Fibroblast of skin of right biceps (primary cell): ENCODE measurements at places on chromosomes 5 and 9.

GRCh38 chr9:124221676-124222075 lies 36.1 kb upstream of the NEK6 start:
- no peak for DNase-seq

DNA sequence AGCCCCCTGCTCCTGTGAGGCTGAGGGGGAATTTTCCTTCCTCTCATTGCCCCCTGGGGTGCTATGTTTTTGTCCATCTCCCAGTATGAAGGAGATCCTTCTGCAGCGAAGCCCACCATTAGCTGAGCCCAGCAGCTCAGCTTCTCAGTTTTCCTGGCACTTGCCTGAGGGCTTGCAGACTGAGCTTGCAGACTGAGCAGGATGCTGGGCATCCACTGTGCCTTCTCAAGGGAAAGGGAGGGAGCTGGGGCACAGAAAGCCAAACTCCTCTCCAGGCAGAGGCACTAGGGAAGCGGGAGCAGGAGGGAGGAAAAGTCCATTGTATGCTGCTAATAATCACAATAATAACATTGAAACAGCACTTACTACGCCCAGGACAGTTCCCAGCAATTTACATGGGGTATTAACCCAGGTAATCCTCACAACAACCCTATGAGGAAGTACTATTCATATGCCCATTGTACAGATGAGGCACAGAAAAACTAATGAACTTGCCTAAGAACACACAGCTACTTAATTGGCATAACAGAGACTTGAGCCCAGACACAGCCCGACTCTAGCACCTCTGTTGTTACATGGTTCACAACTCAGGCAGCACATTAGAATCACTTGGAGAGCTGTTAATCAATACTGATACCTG lies 86.9 kb upstream of the SSBP2 start:
- DNase-seq: no peak

- DNase-seq: peak; percentile 29
Observed at GRCh38 chr9:99366621-99367020, 144.5 kb downstream of the SEC61B start.

DNA sequence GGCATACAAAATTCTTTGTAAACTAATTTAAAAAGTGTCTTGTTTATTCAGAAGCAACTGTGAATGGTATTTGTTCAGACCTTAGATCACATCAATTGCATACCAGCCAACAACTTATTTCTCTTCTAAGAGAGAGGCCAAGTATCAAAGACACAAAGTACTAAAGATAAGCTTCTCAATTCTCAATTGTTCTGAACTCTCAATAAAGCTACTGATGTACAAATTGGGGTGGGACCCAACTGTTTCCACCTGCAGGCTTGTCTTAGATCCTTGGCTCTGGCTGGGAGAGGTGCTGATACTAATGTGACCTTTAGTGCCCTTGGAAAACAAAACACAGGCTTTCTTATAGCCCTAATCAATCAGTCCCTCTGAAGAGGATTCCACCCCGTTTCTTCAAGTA lies 22.1 kb downstream of the XRCC4 start:
- DNase-seq: no peak

DNA sequence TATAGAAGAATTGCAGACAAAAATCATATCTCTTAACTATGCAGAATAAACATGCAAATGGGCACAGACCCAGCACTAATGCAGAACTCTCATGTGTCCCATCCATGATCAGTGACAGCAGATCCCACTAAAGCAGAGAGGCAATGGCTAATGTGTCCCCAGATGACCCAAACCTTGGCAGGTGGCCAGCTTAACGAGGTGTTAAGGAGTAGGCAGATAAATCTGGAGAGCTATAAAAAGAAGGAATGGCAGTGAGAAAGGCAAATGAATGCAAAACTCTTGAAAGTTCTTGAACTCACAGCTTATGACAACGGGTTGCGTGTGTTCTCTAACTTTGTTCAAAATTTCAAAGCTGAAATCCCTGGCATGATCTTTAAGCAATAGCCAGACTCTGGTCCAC lies 265.4 kb downstream of the RASEF start:
- peak; percentile 0 for DNase-seq

GRCh38 chr5:124276166-124276565 lies 470.3 kb downstream of the ZNF608 start:
- no peak for DNase-seq

GRCh38 chr5:32123889-32124676 lies 50.0 kb downstream of the GOLPH3 start:
- DNase-seq: no peak

DNA sequence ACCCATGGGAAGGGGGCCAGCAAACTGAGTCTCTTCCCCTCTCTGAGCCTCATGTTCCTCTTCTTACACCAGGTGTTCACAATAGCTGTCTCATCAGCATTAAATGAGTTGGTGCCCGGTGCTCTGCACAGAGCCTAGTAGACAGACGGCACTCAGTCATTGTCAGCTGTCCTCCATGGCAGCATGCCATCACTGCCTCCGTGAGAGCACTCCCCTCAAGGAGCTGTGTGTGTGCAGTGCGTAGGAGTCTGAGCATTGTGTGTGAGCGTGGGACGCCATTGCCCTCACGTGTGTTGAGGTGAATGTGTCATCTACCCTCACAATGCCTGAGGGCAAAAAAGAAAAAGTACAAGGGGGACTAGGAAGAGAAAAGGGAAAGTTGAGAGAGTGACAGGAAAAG lies 536.5 kb downstream of the CDK5RAP2 start:
- DNase-seq: no peak

DNA sequence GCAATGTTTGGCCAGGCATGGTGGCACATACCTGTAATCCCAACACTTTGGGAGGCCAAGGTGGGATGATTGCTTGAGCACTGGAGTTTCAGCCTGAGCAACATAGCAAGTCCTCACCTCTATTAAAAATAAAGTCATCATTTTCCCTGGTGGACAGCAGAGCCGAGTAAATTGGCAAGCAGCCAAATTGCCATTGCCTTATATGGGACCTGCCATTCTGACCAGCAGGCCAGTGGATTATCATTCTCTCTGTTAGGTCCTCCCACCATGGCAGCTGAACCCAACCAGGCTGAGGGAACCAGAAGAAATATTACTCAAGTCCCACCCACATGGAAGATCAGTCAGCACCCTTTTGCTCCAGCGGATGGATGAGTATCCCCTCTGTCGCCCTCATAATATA lies 1829.9 kb downstream of the EFNA5 start:
- no peak for DNase-seq

GRCh38 chr5:6525910-6526309 lies 77.3 kb downstream of the UBE2QL1 start:
- peak; percentile 12 for DNase-seq

DNA sequence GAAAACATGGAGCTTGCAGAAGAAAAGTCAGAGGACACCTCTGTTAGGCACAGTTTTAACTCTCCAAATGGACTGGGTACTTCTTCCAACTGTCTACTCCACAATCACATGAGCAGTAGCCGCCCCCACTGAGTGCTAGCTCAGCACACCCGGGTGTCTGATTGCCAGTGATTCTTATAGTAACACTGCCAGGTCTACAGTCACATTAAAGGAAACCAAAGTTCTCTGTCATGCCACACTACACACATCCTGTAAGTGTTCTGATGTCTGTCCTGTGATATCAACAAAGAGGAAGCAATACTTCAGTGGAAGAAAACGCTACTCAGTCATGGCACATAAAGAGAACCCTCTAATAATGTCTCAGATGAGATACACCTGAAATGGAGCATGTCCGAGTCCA lies at the start of gene HAVCR2:
TSS of gene HAVCR2 (minus strand) at position 69 of the 400 bp plus-strand sequence. CDS start at position 8, 61 bp downstream.
- no peak for DNase-seq

DNA sequence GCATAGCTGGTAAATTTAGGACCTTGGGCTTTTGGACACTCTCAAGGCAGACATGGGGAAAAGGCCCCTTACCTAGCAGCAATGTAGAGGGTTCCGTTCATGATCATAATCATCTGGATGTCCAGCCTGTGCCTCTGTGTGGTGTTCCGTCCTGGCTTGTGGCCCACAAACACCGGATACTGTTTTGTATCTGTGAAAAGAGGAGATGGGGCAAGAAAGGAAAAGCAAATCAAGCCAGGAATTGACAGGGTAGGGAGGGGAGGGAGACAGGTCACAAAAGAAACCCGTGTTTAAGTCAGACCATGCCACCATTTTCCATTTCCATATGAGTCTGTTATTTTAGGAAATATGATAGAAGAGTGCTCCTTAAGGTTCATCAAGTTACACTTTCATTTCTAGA lies 72.5 kb downstream of the SEMA6A start:
- DNase-seq: no peak

DNA sequence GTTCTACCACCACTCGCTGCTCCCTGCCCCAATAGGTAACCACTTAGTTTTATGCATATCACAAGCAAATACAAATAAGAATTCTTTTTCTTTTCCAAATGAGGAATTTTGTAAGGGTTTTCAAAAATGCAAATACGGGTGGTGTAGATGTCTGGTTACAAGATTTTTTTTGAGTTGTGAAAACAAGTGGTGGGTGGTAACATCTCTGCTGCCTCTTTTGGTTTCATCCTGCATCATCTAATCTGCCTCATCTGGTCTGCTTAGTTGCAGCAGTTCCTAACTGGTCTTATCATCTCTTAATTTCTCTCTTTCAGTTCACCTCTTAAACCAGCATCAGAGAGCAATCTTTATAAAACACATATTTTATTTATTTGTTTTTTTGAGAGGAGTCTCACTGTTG lies 5.3 kb downstream of the NFX1 start:
- no peak for DNase-seq

DNA sequence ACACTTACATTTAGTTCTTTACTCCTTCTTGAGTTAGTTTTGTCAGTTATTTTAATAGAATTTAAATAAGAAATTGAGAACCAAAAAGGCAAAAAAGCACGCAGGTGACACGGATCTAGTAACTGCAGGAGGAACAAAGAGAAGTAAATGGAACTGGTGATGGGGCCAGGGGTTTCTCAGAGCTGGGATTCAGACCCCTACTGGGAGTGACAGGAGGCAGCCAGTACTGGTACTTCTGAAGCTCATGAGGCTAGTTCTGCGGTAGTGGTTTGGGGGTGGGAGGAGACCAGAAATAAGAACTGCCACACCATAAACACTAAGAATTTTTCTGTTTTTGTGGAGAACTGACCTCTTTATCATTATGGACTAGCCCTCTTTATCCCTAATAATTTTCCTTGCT lies 48.2 kb downstream of the OXCT1 start:
- DNase-seq: no peak

DNA sequence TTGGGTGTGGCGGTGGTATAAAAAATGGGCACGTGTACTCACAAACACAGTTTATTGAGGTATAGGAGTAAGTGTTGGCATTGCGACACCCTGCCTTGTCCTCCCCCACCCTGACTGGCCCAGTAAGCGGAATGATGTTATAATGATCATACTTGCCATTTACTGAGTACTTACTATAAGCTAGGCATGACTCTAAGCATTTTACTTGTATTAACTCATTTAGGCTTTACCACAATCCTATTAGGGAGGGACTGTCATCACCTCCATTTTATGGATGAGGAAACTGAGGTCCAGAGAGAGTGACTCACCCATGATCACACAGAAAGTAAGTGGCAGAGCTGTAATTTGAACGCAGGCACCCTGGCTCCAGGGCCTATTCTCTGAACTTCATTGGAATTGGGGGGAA lies 2.3 kb downstream of the SMIM3 start:
- peak; percentile 97 for DNase-seq

- DNase-seq: peak; percentile 70
Observed at GRCh38 chr5:112694853-112695709, 42.6 kb upstream of the APC start.

DNA sequence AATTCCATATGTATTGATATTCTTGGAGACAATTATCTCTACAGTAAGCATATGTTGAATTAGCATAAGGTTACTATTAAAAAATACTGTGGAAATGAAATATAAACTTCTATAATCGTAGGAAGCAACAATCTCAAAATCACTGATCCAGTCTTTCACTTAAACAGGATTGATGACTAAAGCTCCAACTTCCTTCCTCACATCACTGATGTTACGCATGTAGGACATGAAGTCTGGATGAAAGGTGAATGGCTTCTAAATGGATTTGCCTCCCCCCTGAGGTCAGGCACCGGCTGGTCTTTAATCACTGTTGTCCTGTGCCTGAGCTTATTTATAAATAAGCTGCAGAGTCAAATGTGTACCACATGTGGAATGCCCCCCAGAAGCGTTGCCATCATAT lies 157.1 kb upstream of the NFIB start:
- no peak for DNase-seq

GRCh38 chr5:134029156-134029555 lies 24.4 kb upstream of the VDAC1 start:
- DNase-seq: peak; percentile 95
